ENCODE measurements at places on chromosomes 2 and 18.

GRCh38 chr2:72544554-72544953, 281.3 kb downstream of the EXOC6B start:
- H3K4me1 ChIP-seq, result peaks cover 1% of the 10 kb centered on the region
- peaks cover 1% of the 10 kb centered on the region for H3K36me3 ChIP-seq
- H3K27me3 ChIP-seq, result no peaks in the 10 kb centered on the region
- H3K4me3 ChIP-seq, result no peak overlapping the region
- DNase-seq, result no peak

DNA sequence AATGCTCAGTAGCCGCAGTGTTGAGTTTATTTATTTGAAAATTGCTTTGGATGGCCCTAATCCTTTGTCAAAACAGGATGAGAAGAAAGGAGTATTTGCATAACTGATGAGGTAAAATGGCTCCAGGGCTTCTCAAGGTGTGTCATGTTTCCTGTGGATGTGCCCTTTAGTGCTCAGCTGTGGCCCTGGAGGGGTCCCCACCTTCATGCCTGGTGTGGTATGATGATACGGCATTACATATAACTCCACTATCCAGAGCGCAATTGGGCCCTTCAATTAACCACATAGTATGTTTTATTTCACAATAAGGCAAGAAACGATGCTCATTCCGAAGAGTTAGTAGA, 39.8 kb upstream of the TMEM178A start:
- H3K4me1 ChIP-seq, result no peaks in the 10 kb centered on the region
- H3K4me3 ChIP-seq, result no peak overlapping the region
- DNase-seq, result no peak
- peaks cover 3% of the 10 kb centered on the region for H3K36me3 ChIP-seq
- no peak overlapping the region for H3K27ac ChIP-seq
- peaks cover 31% of the 10 kb centered on the region for H3K27me3 ChIP-seq

DNA sequence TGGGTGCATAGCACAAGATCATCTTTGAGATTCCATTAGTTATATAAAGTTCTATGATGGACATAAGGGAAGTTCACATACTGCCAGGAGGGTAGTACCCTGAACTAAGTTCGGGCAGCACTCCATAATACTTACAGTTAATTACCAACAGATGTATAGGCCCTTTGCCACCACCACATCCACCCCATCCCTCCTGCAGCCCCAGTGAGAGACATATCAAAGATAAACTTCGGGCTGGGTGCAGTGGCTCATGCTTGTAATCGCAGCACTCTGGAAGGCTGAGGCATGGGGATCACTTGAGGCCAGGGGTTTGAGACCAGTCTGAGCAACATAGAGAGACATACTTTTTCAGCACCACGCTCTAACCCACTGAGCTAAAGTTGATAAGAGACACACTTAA, 46.4 kb upstream of the NPAS2 start:
- H3K36me3 ChIP-seq, result no peaks in the 10 kb centered on the region
- H3K27me3 ChIP-seq, result peaks cover 19% of the 10 kb centered on the region
- no peak overlapping the region for H3K4me3 ChIP-seq

- H3K27ac ChIP-seq, result peak overlapping the region; percentile 72
- peaks cover 25% of the 10 kb centered on the region for H3K4me1 ChIP-seq
- H3K27me3 ChIP-seq, result no peaks in the 10 kb centered on the region
Observed at GRCh38 chr2:35891528-35891927, 464.1 kb upstream of the CRIM1 start.

DNA sequence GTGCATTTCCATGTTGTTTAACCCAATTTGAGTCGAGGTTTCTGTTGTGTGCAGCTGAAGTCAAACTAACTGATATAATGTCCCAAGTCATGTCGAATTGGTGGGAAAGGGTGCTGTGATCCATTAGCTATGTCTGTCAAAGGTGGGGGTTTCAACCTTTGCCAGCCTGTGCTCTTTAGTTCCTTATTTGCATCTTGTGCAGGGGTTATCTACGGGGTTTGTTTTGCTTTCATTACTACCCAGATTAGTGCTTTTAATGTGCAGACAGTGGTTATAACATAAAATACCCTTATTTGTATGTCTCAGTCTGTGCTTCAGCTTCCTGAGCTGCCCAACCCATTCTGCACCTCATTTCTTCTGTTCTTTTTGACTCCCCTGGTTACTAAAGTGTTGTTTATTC, 271.9 kb upstream of the CXCR4 start:
- DNase-seq, result no peak
- H3K4me1 ChIP-seq, result peaks cover 13% of the 10 kb centered on the region
- no peaks in the 10 kb centered on the region for H3K36me3 ChIP-seq

- no peak for DNase-seq
- no peaks in the 10 kb centered on the region for H3K36me3 ChIP-seq
- H3K4me3 ChIP-seq, result no peak overlapping the region
- H3K4me1 ChIP-seq, result peaks cover 2% of the 10 kb centered on the region
- H3K27ac ChIP-seq, result no peak overlapping the region
Observed at GRCh38 chr2:225600444-225600843, 200.9 kb downstream of the NYAP2 start.

- DNase-seq, result peak; percentile 42
- peaks cover 4% of the 10 kb centered on the region for H3K36me3 ChIP-seq
- H3K4me3 ChIP-seq, result peak overlapping the region; percentile 83
- H3K27me3 ChIP-seq, result no peaks in the 10 kb centered on the region
- H3K27ac ChIP-seq, result peak overlapping the region; percentile 90
Observed at GRCh38 chr2:134258684-134259388, 5.0 kb downstream of the MGAT5 start.

DNA sequence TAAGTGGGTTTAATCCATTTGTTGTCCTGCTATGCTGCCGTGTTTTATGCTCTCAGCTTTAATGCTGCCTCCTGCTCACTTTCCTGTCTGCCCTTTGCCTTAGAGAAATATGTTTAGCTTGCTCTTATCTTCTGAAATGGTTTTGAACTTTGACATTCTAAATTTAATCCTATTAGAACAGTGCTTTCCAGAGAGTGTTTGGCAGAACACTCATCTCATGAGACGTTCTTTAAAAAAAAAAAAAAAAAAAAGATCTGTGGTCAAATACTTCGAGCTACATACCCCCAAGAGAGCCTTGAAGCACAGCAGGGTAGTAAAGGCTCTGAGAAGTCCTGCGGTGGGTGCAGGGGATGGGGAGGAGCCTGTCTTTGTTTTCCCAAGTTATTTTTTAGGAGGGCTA, 161.3 kb downstream of the SPP2 start:
- H3K4me3 ChIP-seq, result no peak overlapping the region
- no peaks in the 10 kb centered on the region for H3K27me3 ChIP-seq
- peaks cover 2% of the 10 kb centered on the region for H3K36me3 ChIP-seq
- no peak for DNase-seq
- no peak overlapping the region for H3K27ac ChIP-seq

DNA sequence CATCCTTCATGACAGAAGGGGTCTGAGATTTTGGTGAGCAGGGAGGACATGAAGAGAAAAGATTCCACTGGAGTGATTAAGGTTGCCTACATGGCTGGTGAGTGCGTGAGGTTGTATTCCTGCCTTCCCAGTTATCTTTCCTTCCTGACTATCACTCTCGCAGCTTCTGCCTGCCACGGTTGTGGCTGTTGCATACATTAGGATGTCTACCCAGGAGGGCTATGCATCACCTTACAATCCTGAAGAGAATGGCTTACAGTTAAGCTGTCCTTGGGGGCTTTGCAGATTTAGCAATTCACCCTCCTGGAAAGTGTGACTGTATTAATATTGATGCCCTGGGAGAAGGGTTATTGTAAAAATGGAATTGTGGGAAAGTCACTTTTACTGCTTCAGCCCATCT, 571.0 kb downstream of the TSN start:
- no peak overlapping the region for H3K4me3 ChIP-seq
- no peaks in the 10 kb centered on the region for H3K27me3 ChIP-seq
- no peak for DNase-seq
- no peak overlapping the region for H3K27ac ChIP-seq
- H3K36me3 ChIP-seq, result no peaks in the 10 kb centered on the region
- H3K4me1 ChIP-seq, result no peaks in the 10 kb centered on the region

DNA sequence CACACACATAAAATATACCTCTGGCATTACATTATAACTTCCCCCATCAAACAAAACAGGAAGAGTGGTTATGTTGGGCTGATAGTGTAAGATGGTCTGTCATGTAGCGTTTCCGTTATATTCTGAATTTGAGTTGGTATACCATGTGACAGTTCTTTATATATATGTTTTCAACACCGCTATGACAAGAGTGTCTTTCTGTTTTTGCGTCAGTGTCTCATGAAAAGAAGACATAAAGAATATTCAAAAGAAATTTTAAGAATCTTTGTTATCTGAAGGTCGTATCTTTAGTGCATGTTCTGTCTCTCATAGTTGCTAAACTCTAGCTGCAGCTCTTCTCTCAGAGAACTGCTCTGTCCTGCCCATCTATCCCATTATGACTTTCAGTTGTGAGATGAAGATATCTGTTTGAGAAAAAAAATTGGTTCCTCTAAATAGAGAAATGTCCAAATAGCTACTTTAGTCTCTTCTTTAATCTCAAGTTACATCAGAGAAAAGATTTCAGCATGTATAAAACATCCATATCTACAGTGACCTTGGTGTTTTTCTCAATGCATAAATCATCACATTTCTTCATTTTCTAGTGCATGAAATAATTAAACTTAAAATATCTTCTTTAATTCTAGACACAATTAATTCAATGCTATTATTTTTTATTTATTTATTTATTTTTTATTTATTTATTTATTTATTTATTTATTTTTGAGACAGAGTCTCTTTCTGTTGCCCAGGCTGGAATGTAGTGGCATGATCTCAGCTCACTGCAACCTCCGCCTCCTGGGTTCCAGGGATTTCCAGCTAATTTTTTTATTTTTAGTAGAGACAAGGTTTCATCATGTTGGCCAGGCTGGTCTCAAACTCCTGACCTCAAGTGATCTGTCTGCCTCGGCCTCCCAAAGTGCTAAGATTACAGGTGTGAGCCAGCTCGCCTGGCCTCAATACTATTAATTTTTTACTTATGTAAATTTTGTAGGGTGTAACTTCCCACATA, 24.3 kb upstream of the PSME4 start:
- peaks cover 20% of the 10 kb centered on the region for H3K4me1 ChIP-seq
- no peak for DNase-seq
- peak overlapping the region; percentile 44 for H3K27ac ChIP-seq
- peak overlapping the region; percentile 63 for H3K4me3 ChIP-seq
- H3K27me3 ChIP-seq, result no peaks in the 10 kb centered on the region

- no peaks in the 10 kb centered on the region for H3K36me3 ChIP-seq
- peaks cover 33% of the 10 kb centered on the region for H3K27me3 ChIP-seq
- no peak overlapping the region for H3K27ac ChIP-seq
- no peak overlapping the region for H3K4me3 ChIP-seq
Observed at GRCh38 chr18:63002305-63002704, 287.0 kb downstream of the PHLPP1 start.

GRCh38 chr2:16293398-16293797, 353.0 kb downstream of the MYCN start:
- DNase-seq, result no peak
- no peaks in the 10 kb centered on the region for H3K27me3 ChIP-seq
- H3K4me3 ChIP-seq, result no peak overlapping the region
- H3K36me3 ChIP-seq, result no peaks in the 10 kb centered on the region
- H3K27ac ChIP-seq, result no peak overlapping the region
- H3K4me1 ChIP-seq, result no peaks in the 10 kb centered on the region

GRCh38 chr18:52829876-52830405, 489.9 kb downstream of the DCC start:
- H3K27me3 ChIP-seq, result no peaks in the 10 kb centered on the region
- no peaks in the 10 kb centered on the region for H3K4me1 ChIP-seq

- H3K27ac ChIP-seq, result no peak overlapping the region
- DNase-seq, result no peak
- no peaks in the 10 kb centered on the region for H3K4me1 ChIP-seq
- no peaks in the 10 kb centered on the region for H3K27me3 ChIP-seq
Observed at GRCh38 chr2:187529248-187529976, 24.8 kb downstream of the TFPI start.

DNA sequence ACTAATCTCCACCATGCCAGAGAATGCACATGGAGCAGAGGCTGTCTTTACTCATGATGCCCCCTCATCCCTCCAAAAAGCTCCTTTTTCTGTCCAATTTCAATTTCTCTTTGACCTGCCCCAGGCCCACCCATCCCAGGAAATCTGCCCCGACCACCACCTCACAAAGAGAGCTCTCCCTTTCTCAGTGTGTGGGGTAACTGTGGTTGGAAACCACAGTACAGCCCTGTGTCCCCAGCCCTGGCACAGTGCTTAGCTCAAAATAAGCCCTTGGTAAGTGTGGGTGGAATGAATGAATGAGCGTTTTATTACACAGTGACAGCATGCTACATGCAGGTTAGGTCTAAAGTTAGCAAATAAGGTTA, 43.7 kb upstream of the CAB39 start:
- H3K27ac ChIP-seq, result peak overlapping the region; percentile 59
- DNase-seq, result no peak
- no peaks in the 10 kb centered on the region for H3K27me3 ChIP-seq
- peak overlapping the region; percentile 19 for H3K4me3 ChIP-seq
- peaks cover 48% of the 10 kb centered on the region for H3K4me1 ChIP-seq
- no peaks in the 10 kb centered on the region for H3K36me3 ChIP-seq

DNA sequence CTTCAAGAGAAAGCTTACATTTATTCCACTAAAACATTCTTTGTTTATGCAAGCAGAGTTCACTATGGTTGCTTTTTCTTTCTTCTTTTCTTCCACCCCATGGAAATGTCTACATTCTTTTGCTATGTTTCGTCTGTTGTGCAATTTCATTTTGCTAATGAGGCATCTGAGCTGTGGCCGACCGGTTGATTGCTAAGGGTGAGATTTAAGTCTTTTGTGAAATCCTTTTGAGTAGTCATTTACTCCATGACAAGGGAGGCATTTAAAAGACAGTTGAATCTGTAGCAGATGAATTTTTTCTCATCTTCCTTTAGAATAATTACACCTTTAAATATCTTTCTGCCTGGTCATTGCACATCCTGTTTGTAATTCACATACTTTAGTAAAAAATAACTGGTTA, 324.1 kb upstream of the THUMPD2 start:
- no peaks in the 10 kb centered on the region for H3K36me3 ChIP-seq
- H3K27me3 ChIP-seq, result no peaks in the 10 kb centered on the region
- DNase-seq, result no peak
- H3K4me1 ChIP-seq, result no peaks in the 10 kb centered on the region
- H3K27ac ChIP-seq, result no peak overlapping the region

DNA sequence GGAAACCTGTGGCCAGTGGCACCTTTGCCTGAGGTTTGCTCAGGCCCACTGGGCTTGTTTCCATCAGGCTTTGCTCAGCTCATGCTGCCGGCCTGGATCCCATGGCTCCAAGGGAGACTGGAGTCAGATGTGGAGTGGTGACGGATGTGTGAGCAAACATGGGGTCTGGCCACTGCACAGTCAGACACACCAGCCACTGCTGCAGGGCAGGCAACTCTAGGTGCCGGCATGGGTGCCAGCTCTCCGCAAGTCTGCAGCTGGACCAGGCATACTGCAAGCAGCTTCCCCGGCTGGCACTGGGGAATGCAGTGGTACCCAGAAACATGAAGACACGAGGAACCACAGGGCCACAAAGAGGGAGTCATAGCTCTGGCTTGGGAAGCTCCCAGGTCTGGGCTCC, 37.4 kb downstream of the TDRD15 start:
- H3K4me1 ChIP-seq, result no peaks in the 10 kb centered on the region
- no peaks in the 10 kb centered on the region for H3K27me3 ChIP-seq
- DNase-seq, result no peak
- no peak overlapping the region for H3K27ac ChIP-seq
- no peak overlapping the region for H3K4me3 ChIP-seq

Measured in T-helper 17 cell (primary cell).